Activated CD4-positive, alpha-beta memory T cell treated with anti-CD3 and anti-CD28 coated beads, Interleukin-2, amount 10 ng/mL, durations not matched to agents 7 days and 5 days (primary cell): ENCODE measurements at places on chromosomes 2 and 18. TPM values are rescaled to one million over a fixed set of nuclear protein-coding genes. Genes with fewer than 3 reads are reported as not detected.

- H3K27me3 ChIP-seq: no peaks in the 10 kb centered on the region
- no peaks in the 10 kb centered on the region for H3K36me3 ChIP-seq
- no peak overlapping the region for H3K27ac ChIP-seq
- no peak for DNase-seq
- no peak overlapping the region for H3K4me3 ChIP-seq
Measured at GRCh38 chr2:67145851-67146250, 251.3 kb upstream of the ETAA1 start.

The NEUROD1 gene
- total RNA-seq: not detected

DNA sequence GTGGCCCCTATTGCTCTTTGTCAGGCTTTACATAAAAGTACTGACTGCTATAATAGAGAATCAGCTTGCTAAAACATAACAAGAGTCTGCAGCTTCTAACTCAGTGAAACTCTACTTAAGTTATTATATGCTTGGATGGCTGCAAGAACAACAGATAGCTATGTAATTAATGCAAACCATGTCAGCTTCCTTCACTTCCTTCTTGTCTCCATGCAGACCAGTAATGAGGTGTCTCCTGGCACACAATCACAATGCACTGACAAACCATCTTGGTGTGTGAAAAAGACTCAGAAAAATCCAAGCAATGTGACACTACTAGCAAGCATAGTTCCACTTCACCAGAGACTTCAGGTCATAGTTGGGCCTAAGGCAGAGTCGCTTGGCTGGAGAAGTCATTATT, 2068.9 kb upstream of the PIK3C3 start:
- no peak overlapping the region for H3K4me3 ChIP-seq
- H3K36me3 ChIP-seq: no peaks in the 10 kb centered on the region
- no peak overlapping the region for H3K27ac ChIP-seq
- no peak for DNase-seq
- H3K4me1 ChIP-seq: no peaks in the 10 kb centered on the region

The ABCG5 gene
- not detected for total RNA-seq

The CHRNG gene
- not detected for total RNA-seq

The LHCGR gene
- total RNA-seq: not detected

GRCh38 chr2:129798301-129798581, 181.2 kb upstream of the RAB6C start:
- H3K27ac ChIP-seq: no peak overlapping the region
- H3K4me3 ChIP-seq: no peak overlapping the region
- no peaks in the 10 kb centered on the region for H3K36me3 ChIP-seq

The ZAP70 gene
- 283 TPM for total RNA-seq

DNA sequence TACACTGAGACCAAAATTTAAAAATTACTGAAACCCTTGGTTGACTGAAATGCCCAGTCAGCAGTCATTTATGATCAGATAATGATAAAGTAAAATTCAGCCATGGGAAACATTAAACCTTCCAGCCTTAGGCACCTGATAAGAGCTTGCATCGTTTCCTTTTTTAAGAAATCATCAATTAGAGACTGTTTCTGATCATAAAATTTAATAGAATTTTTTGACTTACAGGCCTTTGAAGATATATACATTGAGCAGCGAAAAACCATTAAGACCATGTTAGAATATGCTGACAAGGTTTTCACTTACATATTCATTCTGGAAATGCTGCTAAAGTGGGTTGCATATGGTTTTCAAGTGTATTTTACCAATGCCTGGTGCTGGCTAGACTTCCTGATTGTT, 99.6 kb upstream of the CSRNP3 start:
- no peaks in the 10 kb centered on the region for H3K27me3 ChIP-seq
- no peak overlapping the region for H3K27ac ChIP-seq
- H3K4me1 ChIP-seq: no peaks in the 10 kb centered on the region
- no peak overlapping the region for H3K4me3 ChIP-seq

DNA sequence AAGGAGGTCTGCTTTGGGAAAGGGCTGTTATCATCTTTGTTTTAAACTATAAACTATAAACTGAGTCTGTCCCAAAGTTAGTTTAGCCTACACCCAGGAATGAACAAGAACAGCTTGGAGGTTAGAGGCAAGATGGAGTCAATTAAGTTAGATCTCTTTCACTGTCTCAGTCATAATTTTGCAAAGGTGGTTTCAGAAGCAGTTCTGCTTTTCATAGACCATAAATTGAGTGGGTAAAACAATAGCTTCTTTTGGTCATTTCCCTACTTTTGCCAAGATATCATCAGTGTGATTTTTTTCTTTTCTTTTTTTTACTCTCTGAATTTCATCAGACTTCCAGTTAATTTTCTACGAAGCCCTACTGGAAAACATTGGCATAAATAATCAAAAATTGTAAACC, 117.0 kb downstream of the AP1S3 start:
- H3K4me1 ChIP-seq: peaks cover 2% of the 10 kb centered on the region
- H3K4me3 ChIP-seq: no peak overlapping the region
- no peaks in the 10 kb centered on the region for H3K36me3 ChIP-seq
- no peak for DNase-seq
- no peak overlapping the region for H3K27ac ChIP-seq
- peaks cover 8% of the 10 kb centered on the region for H3K27me3 ChIP-seq
